DMS79 treated with DMSO at 0.1 percent for 48 hours (cell line): ENCODE measurements at places on chromosomes 6 and 20.
A peak's percentile ranks its signal among the peaks of the same experiment; 100 is the strongest.

- DNase-seq: no peak
Observed at GRCh38 chr6:119207971-119208725, 129.7 kb upstream of the FAM184A start.

DNA sequence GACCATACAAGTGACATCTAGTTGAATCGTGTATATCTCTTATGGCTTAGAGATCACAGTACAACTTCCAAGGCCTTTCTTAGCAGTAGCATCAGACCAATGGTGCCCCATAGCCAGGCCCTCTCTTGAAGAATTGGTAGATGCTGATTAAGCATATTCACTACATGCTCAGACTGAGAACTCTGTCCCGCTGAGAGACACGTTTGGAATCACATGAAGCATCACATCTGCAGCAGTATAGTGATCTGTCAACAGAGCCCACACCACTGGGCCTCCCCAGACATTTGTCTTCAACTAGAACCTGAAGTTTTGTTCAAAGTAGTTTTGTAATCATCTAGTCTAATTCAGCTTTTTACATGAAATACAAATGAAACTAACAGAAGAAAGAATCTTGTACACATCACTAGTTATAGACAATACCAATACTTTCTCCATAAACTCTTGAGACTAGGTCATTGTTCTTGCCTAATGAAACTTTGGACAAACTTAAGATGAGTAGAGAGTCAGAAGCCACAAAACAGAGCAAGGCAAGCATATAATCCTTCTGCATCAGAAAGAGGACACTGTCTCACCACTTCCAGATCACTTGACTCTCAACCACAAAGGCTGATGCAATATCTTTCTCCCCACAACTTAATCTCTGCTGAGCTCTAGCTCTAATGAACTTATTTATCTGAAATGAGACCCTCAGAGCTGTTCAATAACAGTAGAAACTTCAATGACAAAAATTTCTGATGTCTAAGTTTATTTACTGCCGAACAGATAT is 182.7 kb downstream of the TBX18 start:
- DNase-seq: no peak

DNA sequence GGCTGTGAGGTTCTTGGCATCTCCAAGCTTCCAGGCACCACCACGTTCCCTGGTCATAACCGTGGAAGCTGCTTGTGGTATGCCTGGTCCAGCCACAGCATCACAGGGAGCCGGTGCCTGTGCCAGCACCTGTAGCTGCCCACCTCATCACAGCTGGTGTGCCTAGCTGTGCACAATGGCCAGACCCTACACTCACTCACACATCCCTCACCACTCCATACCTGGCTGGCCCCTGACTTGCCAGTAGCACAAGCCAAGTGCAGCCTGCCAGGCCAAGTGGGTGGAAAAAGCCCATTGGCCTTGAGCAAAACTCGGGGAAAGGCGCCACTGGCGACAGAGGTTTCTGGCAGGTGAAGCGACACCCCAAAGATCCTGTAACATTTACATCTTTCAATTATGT is 192.3 kb upstream of the MANEA start:
- DNase-seq: no peak

- peak; percentile 34 for DNase-seq
Observed at GRCh38 chr6:106223300-106223930, 102.1 kb downstream of the ATG5 start.

- no peak for DNase-seq
Observed at GRCh38 chr6:19041906-19042305, 654.8 kb downstream of the RNF144B start.

- DNase-seq: no peak
Observed at GRCh38 chr6:36545767-36546307, 1.4 kb downstream of the STK38 start.
